ENCODE measurements at places on chromosomes 2 and 18.

DNA sequence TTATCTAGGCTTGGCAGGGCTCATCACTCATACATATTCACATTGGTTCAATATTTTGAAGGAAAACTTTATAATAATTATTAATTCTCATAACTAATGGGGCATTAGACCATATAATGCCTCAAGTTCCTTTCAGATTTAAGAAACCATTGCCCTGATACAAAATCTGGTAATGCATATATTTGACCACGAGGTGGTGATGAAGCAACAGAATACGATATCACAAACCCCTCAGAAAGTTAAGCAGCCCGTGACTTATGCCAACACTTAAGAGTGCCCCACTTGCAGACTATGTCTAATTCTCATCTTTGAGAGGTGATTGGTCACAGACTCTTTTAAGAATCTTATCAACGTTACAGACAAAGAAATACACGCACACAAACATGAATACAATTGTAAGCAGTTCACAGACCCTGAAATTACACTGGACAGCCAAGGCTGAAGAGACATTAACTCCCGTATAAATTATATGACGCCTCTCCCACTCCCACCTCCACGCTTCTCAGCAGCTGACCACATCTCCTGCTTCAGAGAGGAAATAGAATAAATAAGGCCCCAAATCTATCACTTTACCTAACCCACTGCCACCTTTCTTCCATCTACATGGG, 20.7 kb upstream of the DNAH6 start:
- DNase-seq = peak; percentile 37

GRCh38 chr2:235707411-235708096, 213.7 kb downstream of the AGAP1 start:
- no peak for DNase-seq

DNA sequence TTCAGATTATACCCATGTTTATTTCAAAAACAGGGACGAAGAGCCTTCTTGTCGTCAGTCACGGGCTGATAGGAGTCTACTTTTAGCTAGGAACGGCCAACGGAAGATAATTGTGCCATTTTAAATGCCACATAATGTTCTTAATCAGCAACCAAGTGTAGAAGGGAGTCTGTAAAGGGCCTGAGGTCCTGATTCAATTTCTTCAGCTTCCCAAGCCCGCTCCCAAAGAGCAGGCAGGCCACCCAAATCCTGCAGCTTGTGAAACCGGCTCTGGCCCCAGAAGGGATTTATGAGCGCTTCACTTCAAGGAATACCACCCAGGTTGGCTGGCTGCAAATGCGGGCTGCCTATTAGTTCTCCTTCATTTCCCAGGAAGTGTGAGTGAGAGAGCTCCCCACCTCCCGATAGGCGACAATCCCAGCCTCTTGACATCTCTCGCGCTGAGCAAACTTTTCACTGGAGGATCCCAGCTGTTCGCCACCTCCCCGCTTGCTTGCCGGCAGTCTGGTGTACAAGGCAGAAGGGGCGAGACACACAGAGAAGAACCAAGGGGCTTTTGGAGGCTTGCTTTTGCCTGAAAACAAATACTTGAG, 272.9 kb downstream of the CDH20 start:
- DNase-seq = no peak

GRCh38 chr2:170143045-170143717, 34.8 kb upstream of the MYO3B start:
- DNase-seq = no peak

DNA sequence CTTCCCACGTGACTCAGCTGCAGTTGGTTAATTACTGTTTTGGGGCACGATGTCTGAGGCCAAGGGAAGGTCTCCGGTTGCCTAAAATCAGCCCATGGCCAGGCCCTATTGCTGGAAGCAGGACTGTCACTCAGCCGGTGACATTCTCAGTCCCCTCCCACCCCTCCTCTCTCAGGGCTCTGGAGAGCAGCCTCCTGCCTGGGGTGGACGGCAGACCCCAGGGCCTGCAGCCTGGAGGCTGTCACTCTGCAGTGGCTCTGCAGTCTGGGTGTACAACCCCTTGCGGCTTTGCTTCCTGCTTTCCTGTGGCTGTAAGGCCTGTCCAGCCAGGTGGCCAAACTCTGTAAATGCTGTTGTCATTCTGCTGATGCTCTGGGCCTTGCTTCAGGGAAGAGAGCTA, 32.8 kb downstream of the ZBTB7C start:
- no peak for DNase-seq

DNA sequence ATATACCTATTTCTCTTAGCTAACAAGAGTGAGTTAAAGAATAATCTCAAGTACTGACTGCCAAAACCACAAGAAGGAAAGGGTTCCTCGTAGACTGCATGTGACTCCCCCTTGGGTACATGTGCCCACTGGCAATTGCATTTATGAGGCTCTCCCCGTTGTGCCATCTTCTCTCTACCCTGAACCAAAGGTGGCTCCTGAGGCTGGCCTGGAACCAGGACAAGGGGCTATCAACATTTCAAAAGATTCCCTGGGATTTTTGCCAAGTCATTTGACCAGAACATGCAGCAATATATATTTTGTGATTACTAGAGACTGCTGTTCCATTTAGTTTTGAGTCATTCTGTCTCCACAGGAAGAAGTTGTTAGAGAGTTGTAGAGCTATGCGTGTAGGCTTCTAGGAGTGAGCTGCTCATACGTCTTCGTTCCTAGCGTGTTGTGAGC, 45.8 kb downstream of the LAMA3 start:
- DNase-seq = peak; percentile 44

GRCh38 chr18:59929621-59930295, 30.0 kb downstream of the PMAIP1 start:
- no peak for DNase-seq

Measured in Calu3 (cell line).